NCI-H774 (cell line): ENCODE measurements at places on chromosomes 5 and 9.

GRCh38 chr5:167147879-167148278 is 1143.6 kb upstream of the WWC1 start:
- no peak for DNase-seq

GRCh38 chr9:95740217-95741004 is 135.1 kb upstream of the ERCC6L2 start:
- DNase-seq, result no peak

DNA sequence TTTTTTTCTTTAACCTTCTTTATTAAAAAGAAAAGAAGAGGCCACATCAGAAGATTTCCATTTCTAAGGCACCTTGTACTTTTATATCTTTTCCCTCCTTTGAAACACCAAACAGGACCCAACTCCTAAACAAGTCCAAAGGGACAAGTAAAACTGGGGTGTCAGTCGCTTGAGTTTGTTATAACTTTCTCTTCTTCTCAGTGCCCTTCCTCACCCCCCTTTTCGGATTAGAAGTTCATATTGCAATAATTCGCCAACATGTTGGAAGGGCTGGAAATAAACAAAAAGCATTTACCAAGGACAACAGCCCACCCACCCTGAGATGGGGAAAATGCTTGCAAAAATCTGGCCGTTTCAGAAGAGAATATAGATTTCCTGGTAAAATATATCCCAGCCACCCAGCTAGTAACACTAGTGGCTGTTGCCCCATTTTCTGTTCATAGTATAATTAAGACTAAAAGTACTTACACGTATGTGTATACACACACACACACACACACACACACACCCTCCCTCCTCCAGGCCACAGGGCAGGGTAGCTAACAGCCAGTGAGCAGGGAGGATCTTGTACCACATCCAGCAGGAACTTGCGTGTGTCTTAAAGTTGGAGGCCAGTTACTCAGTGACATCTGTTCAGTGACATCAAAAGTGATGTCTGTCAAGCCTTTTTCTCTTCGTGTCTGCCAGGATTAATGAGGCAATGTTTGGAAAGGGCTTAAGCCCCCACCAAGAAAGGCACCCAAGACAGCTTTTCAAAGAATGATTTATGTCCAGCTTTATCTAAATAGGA is 149.1 kb upstream of the KLF4 start:
- DNase-seq, result peak; percentile 10

DNA sequence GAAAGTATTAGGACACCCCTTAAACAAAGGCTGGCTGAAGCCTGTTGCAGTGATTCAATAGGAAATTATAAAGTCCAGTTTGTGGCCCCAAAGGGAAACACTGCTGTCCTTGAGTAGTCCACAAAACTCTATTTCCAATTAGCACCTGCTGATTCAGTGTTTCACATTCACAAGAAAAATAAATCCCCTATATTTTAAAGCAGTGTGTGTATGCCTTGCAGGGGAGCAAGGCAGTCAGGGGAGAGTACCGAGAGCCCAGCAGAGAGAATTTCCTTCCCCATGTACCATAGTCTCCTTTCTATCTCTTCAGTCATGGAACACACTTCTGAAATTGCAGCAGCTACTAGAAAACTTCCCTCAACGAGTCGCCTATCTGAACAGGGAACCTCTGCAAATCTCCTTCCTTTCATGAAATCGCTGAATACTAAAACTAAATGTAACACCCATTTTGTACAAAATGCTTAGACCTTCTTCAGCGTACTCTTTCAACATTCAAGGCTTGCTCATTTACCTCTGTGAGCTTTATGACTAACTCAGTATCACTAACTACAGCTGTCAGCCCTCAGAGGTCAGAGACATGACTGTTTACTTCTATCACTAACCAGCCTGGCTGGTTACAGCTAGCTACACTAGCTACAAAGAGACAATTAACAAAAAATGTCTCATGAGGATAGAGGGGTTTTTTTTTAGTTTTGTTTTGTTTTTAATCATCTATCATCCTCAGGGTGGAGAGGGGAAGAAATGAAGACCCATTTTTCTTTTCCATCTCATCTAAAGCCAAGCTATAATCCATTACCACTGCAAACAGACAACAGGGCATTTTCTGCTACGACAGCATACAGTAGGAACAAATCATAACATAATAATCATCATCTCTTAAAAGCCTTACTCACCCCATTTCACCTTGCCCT is 188.7 kb downstream of the EBF1 start:
- no peak for DNase-seq

DNA sequence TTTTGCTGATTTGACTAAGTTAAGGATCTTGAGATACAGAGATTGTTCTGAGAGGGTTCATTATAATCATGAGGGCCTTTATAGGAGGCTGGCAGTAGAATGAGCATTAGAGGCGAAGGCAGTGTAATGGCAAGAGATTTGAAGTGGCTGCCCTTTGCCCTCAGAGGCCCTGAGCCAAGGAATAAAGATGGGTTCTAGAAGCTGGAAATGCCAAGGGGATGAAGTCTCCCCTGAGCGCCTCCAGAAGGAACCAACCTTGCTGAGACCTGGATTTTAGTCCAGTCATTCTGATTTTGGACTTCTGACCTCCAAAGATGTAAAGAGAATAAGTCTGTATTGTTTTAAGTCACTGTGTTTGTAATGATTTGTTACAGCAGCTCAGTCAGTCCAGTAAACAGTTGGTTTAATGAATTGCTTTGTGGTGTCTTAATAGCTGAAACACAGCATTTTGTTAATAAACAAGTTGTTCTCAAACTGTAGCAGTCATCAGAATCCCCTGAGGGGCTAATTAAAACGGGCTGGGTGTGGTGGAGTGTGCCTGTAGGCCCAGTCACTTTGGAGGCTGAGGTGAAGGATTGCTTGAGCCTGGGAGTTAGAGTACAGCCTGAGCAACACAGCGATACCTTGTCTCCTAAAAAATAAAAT is 23.2 kb downstream of the GLRX start:
- DNase-seq, result no peak

DNA sequence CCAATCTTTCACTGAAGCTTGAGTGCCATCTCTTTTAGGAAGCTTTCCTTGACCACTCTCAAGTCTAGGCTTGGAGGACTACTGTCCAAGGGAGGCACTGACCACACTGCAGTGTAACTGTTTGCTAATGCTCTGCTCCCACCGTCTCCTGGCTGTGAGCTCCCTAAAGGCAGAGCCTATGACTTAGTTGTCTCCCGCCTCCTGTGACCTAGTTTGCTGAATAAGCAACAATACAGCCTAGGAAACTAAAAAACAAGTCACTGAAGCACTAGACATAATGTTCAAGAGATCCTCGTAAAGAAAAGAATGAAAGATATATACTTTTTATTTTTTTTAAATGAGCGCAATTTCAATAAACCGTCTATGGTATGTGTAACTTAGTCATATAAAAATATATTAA is 31.4 kb downstream of the LIX1 start:
- DNase-seq, result no peak

DNA sequence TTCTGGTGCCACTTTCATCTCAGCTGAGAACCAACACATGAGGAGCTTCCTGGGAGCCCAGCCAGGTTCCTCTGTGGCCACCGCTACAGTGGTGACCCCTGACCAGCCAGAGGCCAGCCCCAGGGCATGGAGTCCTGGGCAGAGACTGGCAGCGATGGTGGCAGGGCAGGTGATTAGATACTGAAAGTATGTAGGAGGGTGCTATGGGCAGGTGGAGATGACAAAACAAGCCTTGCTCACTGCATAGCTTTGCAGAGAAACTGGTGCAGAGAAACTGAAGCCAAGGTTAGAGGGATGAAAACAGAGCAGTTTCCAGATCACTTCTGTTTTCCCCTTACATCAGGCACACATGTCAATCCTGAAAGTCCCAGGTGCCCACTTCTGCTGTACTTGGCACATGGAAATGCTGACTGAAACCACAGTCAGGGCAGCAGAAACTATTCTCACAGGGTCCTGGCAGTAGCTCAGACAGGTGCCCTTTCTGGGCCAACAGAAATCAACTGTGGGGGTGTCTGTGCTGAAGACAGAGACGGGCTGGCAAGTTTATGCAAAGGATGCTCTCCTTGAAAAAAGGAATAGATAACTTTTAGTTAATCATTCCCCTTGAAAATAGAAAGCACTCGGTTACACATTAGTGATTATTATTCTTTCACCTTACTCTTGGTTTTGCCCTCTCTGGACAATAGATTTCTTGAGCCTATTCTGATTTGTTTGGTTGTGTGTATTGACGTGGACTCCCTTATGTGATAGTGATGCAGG is 90.3 kb downstream of the ANKRD55 start:
- DNase-seq, result no peak

- no peak for DNase-seq
Measured at GRCh38 chr5:120913396-120913795, 449.3 kb downstream of the PRR16 start.

DNA sequence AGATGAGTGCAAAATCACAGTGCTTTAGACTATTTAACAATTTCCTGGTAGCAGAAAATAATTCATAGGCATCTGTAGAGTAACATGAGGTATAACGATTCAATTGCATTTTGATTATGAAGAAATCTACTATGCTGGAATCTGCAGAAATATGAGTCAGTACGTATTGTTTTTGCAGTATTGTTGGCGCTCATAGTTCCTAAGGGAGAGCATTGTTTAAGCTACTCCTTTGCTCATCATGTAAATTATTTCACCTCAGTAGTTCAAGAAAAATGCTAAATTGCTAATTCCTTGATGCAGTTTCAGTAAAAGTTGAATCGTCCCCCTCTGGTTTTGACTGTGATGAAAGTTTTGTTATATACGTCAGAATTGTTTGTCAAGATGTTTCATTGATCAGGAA is 458.4 kb downstream of the HINT1 start:
- DNase-seq, result no peak

DNA sequence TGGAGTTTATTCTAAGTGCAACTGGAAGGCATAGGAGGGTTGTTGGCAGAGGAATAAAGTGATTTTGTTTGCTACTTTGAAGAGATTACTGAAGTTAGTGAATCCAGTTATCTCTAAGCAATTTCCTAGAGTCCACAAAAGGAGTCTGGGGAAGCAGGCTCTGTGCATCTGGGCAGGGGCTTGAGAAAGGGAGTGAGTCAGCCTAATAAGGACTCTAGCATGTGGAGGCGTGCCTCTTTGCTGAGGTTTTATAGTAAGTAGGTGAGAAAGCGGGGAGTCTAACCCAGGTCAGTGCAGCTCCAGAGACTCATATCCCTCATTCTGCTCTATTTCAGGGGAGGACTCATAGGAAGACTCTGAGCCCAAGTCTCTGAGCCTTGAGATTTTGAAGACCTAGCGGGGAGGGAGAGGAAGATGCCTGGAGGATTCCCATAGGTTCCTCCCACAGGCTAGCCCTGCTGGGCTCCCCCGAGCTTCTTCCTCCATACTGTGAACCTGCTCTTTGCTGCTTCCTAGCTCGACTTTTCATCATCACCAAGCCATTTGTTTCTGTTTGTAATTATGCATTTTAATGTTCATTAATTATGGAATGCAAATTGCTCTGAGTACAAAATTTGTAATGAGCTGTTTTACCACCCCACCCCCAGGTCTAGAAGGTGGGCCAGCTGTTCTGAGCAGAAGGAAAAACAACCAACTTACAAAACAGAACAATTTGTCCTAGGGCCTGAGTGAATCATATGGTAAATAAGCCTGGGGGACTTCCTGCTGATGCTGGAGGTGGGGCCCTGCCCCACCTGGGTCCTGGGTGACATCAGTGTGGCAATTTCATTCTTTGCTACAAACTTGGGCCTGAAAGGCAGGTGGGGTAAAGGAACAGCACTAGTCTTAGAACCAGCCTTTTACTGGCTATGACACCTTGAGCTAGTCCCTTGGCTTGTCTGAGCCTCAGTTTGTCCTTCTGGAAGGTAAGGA is 150.2 kb downstream of the TRIM32 start:
- no peak for DNase-seq
